EH (cell line): ENCODE measurements at places on chromosomes 3 and 15.

DNA sequence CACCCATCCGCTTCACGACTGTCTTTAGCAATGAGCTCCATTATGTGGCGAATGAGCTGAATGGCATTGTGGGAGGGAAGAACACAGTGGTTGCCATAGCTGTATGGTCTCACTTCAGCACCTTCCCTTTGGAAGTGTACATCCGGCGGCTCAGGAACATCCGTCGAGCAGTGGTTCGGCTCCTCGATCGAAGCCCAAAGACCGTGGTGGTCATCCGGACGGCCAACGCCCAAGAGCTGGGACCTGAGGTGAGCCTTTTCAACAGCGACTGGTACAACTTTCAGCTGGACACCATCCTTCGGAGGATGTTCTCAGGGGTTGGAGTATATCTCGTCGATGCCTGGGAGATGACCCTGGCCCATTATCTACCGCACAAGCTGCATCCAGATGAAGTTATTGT is 27.8 kb upstream of the NFKBIZ start:
- no peak for DNase-seq

GRCh38 chr3:190325923-190326322 is 3.7 kb upstream of the CLDN1 start:
- peak; percentile 62 for DNase-seq

DNA sequence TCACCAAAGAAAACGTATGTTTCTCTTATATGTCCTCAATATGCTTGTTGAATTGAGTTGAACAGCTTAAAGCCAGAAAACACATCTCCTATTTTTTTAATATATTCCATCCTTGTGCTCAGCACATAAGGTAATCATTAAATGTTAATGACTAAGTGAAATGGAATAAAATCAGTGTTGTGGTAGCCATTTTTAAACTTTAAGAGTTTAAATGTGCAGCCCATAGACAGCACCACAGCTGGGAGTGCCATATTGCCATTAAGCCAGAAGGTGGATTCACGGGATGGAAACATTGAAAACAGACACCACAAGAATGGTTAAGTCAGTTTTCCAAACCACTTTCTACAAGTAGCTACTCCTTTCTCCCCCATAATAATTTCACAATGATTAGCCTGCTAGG is 76.8 kb upstream of the C15orf61 start:
- peak; percentile 19 for DNase-seq

DNA sequence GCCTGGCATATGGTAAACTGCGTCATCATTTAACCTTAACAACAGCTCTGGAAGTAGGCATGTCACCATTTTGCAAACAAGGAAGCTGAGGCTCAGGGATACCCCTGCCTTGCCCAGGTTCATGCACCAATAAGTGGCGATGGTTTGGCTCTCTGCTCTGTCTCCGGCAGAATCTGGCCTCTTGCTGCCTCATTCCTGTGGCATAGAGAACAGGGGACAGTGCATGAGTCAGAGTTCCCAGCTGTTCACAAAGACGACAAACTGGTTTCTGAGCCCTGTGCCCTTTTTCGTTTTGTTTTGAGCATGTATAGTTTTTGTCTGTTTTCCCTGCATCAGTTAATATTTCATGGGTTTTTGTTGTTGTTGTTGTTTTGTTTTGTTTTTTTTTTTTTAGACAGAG is 236.8 kb downstream of the OPA1 start:
- peak; percentile 55 for DNase-seq

- no peak for DNase-seq
These were observed 19.3 kb upstream of the ZNF770 start for GRCh38 chr15:35007397-35007796.

- DNase-seq, result no peak
These were observed 298.3 kb downstream of the LPP start for GRCh38 chr3:188452158-188452772.

GRCh38 chr3:126005951-126006350 is 37.0 kb downstream of the ROPN1B start:
- peak; percentile 92 for DNase-seq

- DNase-seq, result peak; percentile 80
These were observed 93.2 kb downstream of the TMEM212 start for GRCh38 chr3:171936191-171936841.

- no peak for DNase-seq
These were observed 46.3 kb downstream of the NCK1 start for GRCh38 chr3:136908297-136908696.

- peak; percentile 95 for DNase-seq
These were observed 488.7 kb upstream of the TPRG1 start for GRCh38 chr3:188683032-188683521.
